H1 (cell line): ENCODE measurements at places on chromosomes 5 and 9.

GRCh38 chr9:111147041-111147440, 108.8 kb upstream of the LPAR1 start:
- no peak for DNase-seq

GRCh38 chr5:17156463-17156862, 61.0 kb upstream of the BASP1 start:
- no peak for DNase-seq

DNA sequence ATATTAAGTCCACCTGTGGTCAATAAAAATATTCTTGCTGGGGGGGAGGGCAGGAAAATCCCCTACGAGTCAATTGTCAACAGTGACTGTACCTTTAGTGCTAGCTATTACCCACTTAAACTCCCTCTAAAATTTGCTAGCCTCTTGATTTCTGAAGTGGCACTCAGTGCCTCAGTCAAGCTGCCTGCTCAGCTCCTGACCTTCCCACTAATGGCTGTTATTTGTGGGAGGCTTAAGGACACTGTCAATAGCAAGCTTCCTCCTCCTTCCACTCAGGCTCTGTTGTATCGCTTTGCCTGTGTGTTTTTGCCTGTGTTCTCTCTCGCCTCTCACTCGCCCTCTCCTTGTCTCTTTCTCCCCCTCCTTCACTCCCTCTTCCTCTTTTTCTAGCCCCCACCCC, 140.8 kb downstream of the BNC2 start:
- DNase-seq = no peak

DNA sequence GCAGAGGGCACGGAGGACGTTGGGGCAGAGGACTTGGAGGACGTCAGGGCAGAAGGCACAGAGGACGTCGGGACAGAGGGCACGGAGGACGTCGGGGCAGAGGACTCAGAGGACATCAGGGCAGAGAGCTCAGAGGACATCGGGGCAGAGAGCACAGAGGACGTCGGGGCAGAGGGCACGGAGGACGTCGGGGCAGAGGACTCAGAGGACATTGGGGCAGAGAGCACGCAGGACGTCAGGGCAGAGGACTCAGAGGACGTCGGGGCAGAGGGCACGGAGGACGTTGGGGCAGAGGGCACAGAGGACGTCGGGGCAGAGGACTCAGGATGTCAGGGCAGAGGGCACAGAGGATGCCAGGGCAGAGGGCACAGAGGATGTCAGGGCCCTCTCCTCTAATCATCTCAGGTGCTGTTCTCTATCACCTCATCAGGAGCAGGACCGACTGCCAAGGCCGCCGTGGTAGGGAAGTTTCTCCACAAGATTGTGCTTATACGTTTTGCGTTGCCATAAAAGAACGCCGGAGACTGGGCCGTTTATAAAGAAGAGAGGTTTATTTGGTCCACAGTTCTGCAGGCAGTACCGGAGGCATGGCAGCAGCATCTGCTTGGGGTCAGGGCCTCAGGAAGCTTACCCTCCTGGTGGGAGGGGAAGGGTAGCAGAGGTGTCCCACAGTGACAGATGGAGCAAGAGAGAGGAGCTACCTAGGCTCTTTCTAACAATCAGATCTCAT, 29.4 kb upstream of the ADAMTS2 start:
- no peak for DNase-seq

- no peak for DNase-seq
Measured at GRCh38 chr5:10685115-10685521, 75.9 kb downstream of the DAP start.

GRCh38 chr5:73968729-73969128, 342.7 kb downstream of the ARHGEF28 start:
- no peak for DNase-seq

DNA sequence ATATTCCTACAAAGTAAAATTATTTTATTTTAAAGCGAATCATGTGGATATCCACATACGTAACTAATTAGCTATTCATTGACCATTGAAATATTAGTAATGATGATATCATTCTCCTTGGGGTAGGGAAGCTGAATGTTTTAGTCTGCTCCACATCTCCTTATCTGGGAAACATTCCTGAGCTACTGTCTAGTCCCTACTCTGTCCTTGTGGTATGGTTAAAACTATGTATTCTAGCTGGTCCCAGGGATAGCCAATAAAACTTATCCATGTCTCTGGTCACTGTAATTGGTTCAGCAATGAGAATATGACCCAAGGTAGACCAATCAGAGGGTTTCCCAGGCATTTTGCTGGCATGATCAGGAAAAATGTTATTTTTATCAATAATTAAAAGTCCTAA, 76.0 kb upstream of the DAP start:
- DNase-seq = no peak

- no peak for DNase-seq
Measured at GRCh38 chr9:107949061-107949460, 459.5 kb upstream of the KLF4 start.

- no peak for DNase-seq
Measured at GRCh38 chr5:150562832-150563231, 54.9 kb downstream of the NDST1 start.

DNA sequence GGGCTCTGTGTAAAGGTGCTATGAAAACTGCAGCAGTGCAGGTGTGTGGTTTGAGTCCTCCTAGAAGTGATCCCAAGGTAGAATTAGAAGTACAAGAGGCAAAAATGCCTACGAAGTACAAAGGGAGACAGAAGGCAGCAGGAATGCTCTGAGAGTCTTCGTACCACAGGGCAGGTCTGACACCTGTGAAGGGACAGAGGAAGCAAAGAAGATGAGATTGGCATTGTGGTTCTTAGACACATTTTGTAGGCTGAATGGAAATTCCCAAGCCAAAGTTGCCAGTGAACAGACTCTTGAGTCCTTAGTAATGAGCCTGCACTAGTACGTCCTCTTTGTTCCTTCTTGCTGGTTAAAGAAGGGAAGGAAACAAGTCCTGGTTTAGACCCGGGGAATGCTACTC, 1.7 kb upstream of the LRRTM2 start:
- DNase-seq = no peak

DNA sequence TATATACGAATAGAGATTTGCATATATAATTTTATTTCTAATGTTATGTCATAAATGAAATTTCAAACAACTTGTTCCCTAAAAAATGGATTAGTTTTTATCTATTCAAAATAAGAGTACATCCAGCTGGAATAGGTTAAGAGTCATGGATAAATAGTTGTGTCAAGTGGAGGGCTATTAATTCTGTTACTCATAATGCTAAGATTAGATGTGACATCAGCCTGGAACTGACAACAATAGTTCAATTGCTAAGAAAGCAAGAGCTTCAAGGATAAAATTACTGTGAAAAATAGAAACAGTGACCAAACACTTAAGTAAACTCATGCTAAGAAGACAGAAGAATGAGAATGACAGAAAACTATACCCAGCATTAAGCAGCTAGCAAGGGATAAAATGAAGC, 92.2 kb upstream of the CDH9 start:
- no peak for DNase-seq

DNA sequence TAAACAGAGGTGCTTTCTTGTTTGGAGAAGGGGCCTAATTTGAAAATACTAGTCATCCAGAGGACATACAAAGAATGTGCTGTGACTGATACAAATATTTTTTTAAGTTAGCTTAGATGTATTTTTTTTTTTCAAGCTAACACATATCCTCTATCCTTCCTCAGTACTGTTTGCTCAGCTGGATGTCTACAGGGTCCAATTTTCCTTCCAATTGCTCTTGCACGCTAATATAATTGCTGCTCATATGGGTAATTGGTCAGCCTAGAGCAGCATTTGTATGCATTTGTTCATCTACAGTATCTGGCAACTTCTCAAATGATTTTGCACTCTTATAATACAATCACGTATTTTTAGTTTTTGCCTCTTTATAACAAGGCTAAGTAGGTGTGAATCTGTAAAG, 84.7 kb downstream of the ZDHHC21 start:
- no peak for DNase-seq

GRCh38 chr5:112203229-112203628, 215.8 kb downstream of the EPB41L4A start:
- DNase-seq = no peak

- DNase-seq = no peak
Measured at GRCh38 chr5:124580512-124580911, 165.9 kb downstream of the ZNF608 start.

GRCh38 chr5:55904152-55904551, 53.0 kb downstream of the IL31RA start:
- no peak for DNase-seq

DNA sequence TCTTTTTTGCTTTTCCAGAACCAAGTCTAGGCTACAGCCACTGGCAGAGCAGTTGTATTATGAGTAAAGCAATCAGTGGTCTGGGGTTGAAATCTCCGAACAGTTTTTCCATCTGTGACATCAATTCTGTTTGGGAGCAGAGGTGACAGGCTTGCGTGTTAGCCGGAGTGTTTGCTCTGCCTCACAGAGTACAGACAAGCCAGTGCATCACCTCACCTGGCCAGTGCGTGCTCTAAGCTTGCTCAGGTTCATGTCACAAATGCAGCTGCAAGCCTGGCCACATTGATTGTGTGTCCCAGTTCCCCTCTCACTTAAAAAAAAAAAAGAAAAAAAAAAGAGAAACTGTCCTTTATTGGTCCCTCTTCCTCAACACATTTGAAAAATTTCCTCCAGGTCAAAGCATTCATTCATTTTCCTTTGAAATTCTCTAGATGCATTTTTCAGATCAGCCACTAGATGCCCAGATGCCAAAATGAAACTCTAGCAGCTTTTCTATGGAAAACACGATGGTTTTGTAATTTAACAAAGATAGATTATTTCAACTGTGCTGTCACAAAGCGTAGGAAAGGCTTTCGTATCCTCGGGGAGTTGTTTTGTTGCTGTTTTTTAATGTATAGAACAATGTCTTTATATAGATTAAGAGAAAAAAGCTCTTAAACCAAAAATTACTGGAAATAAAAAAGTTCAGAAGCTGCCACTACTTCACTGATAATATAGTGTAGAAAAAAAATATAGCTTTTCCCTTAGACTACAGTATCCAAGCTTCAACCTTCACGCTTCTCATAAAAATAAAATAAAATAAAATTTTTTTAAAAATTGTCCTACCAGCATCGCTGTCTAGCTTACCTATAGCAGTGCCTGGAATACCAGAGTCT, 585.5 kb downstream of the TLE1 start:
- no peak for DNase-seq

DNA sequence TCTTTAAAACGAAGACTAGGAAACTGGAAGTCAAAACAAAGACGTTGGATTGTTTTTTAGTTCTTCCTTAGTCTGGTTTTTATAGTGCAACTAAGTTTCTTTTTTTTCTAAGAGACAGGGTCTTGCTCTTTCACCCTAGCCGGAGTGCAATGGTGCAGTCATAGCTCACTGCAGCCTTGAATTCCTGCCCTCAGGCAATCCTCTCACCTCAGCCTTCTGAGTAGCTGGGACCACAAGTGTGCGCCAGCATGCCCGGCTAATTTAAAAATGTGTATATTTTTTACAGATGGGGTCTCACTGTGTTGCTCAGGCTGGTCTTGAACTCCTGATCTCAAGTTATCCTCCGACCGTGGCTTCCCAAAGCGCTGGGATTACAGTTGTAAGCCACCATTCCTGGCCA, 27.6 kb downstream of the ZFYVE16 start:
- DNase-seq = no peak

- DNase-seq = no peak
Measured at GRCh38 chr5:121144764-121145163, 680.7 kb downstream of the PRR16 start.

- DNase-seq = no peak
Measured at GRCh38 chr5:3394891-3395599, 200.6 kb upstream of the IRX1 start.

DNA sequence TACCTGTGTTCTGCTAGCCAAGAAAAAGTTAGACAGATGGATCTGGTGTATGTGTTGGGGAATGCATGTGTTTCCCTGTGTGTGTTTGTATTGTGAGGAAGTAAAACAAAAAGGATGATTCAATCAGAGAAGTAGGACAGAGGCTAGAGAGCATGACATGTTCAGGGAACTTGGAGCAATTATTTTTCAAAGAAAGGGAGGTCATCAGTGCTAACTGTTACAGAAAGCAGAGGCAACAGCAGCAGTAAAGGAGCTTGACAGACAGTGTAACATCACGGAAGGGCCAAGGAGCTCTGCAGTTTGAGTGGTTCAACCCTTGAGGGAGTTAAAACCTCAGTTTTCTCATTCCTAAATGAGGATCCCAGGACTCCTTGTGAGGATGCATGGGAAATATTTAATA, 13.2 kb downstream of the SPINK1 start:
- no peak for DNase-seq

DNA sequence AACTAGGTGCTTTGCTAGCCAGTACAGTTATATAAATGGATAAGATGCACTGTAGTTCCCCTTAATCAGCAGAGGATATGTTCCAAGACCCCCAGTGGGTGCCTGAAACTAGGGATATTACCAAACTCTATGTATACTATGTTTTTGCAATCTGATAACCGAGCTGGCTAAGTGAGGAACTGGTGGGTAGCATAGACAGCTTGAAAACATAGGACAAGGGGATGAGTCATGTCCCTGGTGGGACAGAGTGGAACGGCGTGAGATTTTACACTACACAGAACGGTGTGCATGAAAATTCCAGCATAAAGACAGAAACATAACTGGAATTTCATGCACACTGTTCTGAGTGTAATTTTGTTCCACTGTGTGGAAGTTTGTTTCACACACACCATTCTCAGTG, 86.9 kb downstream of the BASP1 start:
- no peak for DNase-seq

- no peak for DNase-seq
Measured at GRCh38 chr5:140344683-140345423, 1.6 kb downstream of the HBEGF start.

DNA sequence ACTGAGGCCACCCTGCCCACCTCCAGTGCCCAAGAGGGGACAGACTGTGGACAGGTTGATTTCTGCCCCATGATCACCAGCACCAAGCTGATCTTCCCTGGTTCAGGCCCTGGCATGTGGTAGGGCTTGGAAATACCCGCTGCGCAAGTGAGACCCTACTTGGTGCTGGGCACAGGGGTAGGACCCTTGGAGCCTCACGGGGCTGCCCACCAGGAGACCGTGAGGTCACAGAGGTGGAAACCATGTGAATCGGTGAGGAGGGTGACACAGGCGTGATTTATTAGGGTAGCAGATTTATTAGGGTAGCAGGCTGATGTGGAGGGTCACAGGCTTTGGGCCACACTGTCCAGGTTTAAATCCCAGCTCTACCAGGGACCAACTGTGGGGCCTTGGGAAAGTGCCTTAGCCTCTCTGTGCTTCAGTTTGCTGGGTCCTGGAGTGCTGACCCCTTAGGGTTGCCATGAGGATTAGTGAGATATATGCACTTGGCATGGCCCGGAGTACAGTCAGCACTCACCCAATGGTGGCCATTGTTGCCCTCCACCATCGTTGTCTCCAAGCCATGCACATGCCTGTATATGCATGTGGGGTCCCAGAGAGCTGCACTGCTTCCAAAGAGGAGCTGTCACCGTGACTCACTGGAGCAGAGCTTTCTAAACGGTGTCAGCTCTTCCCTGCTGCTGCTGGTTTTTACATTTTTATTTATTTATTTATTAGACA, 20.9 kb upstream of the DUSP1 start:
- DNase-seq = no peak
